Kidney (tissue), 22 donors: ENCODE measurements at places on chromosomes 3 and 15. TPM values are rescaled to one million over a fixed set of nuclear protein-coding genes. Genes with fewer than 3 reads are reported as not detected.

- no peak overlapping the region for H3K27ac ChIP-seq
- DNase-seq = no peak
- no peaks in the 10 kb centered on the region for H3K4me1 ChIP-seq
- H3K36me3 ChIP-seq = no peaks in the 10 kb centered on the region
Measured at GRCh38 chr3:55333046-55333445, 154.1 kb downstream of the WNT5A start.

The CHRD gene
- total RNA-seq = 16.8 TPM

DNA sequence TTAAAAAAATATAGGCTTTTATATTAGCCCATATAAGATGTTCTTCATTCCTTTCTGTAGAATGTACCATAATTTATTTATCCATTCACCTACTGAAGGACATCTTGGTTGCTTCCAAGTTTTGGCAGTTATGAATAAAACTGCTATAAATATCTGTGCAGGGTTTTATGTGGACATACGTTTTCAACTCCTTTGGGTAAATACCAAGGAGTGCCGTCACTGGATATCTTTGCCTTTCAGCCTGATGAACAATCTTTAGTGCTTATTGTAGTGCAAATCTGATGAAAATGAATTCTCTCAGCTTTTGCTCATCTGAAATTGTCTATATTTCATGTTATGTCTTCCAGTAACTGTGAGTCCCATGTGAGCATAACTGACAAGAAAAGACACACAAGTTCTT is 26.6 kb upstream of the BLM start:
- no peaks in the 10 kb centered on the region for H3K4me1 ChIP-seq
- H3K27ac ChIP-seq = no peak overlapping the region
- H3K4me3 ChIP-seq = no peak overlapping the region

- H3K4me1 ChIP-seq = no peaks in the 10 kb centered on the region
- no peaks in the 10 kb centered on the region for H3K27me3 ChIP-seq
- DNase-seq = no peak
- no peak overlapping the region for H3K27ac ChIP-seq
Measured at GRCh38 chr3:133872161-133872560, 23.5 kb downstream of the RAB6B start.

- H3K27ac ChIP-seq = no peak overlapping the region
- DNase-seq = peak; percentile 79
- no peak overlapping the region for H3K4me3 ChIP-seq
- H3K27me3 ChIP-seq = peaks cover 25% of the 10 kb centered on the region
Measured at GRCh38 chr3:129003578-129004112, 2.5 kb downstream of the EFCC1 start.

The ARIH2 gene
- 75.7 TPM for total RNA-seq

GRCh38 chr3:29241855-29242254 is 39.0 kb upstream of the RBMS3 start:
- no peak for DNase-seq
- no peak overlapping the region for H3K4me3 ChIP-seq

GRCh38 chr3:9105421-9105820 is 142.1 kb upstream of the RAD18 start:
- no peak overlapping the region for H3K27ac ChIP-seq
- no peaks in the 10 kb centered on the region for H3K27me3 ChIP-seq
- no peak for DNase-seq
- H3K4me3 ChIP-seq = no peak overlapping the region
- no peaks in the 10 kb centered on the region for H3K4me1 ChIP-seq
- no peaks in the 10 kb centered on the region for H3K36me3 ChIP-seq

The TMEM207 gene
- not detected for total RNA-seq

DNA sequence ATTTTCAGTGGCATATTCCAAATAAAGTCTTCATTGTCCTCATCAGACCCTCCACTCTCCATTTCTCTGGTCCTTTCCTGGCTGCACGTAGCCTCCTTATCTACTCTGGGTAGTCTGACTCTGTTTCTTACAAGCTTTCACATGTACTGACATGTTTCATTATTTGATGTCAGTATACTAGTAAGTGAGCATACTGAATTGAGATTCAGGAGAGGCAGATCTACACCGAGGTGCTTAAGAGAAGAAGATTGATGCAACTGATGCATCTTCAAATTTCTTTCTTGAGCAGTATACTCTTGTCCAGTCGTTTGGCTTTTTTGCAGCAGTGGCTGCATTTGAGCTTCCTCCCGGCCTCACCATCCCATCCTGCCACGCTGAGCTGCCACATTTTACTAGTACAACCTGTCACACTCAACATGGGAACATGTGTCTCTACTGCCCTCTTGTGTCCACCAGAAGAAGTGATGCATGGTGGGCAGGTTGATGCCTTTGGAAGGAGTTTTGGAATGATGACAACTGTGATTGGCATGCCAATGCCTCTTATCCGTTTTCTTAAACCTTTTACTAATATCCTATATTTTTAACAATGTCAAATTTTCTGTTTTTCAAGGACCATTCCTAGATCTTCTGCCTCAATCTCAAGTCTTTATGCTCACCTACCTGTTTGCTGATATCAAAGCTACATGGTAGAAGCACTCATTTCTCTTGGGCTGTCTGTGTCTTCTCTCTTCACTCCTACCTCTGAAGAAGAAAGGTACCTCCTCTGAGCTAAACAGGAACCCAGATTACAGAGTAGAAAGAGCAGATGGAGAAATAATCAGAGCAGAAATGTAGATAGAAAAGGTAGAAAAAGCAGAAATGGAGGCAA is 38.7 kb downstream of the GUCA1C start:
- H3K27ac ChIP-seq = no peak overlapping the region
- no peak for DNase-seq
- no peaks in the 10 kb centered on the region for H3K36me3 ChIP-seq
- H3K27me3 ChIP-seq = no peaks in the 10 kb centered on the region
- H3K4me1 ChIP-seq = no peaks in the 10 kb centered on the region
- no peak overlapping the region for H3K4me3 ChIP-seq

DNA sequence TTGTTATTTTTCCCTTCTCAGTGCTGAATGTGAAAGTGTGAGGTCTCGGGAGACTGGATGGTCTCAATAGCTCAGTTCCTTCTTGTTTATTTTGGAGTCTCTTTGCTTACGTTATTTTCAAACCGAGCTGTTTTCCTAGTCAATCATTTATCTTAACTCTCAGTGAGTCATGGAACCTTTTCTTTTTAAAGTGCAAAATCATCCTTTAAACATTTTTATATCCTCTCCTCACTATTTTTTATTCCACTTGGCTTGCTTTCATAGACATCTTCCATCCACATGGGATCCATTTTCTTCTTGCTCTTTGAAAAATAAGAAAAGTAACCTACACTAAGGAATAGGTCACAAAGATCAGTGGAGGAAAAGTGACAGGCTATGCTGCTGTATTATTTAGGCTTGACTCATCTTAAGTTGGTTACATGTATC is 497.8 kb downstream of the NAALADL2 start:
- no peaks in the 10 kb centered on the region for H3K4me1 ChIP-seq
- H3K27me3 ChIP-seq = no peaks in the 10 kb centered on the region
- no peak for DNase-seq
- H3K27ac ChIP-seq = no peak overlapping the region
- H3K4me3 ChIP-seq = no peak overlapping the region

DNA sequence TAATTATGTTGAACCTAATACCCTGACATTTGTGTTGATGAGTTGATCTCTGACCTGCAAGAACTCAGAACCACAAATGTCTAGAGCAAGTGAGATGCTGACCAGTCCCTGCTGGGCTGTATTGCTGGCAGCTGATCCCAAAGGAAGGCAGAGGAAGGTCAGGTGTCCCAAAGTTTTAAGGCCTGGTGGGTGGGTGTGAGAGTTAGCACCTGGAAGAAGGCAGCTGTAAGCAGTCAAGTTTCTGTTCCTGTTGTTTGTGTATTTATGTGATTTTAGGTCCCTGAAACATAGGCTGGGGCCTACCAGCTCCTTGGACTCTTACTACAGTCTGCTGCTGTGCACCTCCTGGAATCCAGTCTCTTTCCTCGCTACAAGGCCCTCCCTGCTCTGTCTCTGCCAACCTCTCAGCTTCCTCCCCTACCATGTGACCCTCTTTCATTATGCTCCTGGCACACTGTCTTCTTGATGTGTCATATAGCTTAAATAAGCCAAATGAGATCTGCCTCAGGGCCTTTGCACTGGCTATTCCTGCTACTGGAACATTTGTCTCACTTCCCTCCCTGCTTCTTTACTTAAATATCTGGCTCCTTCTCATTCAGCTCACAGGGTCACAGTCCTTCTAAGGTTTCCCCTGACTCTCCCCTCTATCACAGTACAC is 31.0 kb upstream of the ATOSA start:
- no peak overlapping the region for H3K27ac ChIP-seq
- no peaks in the 10 kb centered on the region for H3K4me1 ChIP-seq
- DNase-seq = no peak
- H3K4me3 ChIP-seq = no peak overlapping the region
- no peaks in the 10 kb centered on the region for H3K27me3 ChIP-seq
- H3K36me3 ChIP-seq = no peaks in the 10 kb centered on the region

GRCh38 chr3:45992821-45993221 is 2.8 kb downstream of the FYCO1 start:
- no peak overlapping the region for H3K27ac ChIP-seq
- H3K4me3 ChIP-seq = no peak overlapping the region
- no peaks in the 10 kb centered on the region for H3K27me3 ChIP-seq
- no peaks in the 10 kb centered on the region for H3K36me3 ChIP-seq
- DNase-seq = no peak

The MRAS gene
- 106 TPM for total RNA-seq

GRCh38 chr3:151460228-151460627 is 633 bp downstream of the IGSF10 start:
- H3K27me3 ChIP-seq = no peaks in the 10 kb centered on the region
- no peak for DNase-seq
- no peaks in the 10 kb centered on the region for H3K4me1 ChIP-seq
- no peak overlapping the region for H3K27ac ChIP-seq
- H3K4me3 ChIP-seq = no peak overlapping the region

GRCh38 chr3:38598791-38599190 is 50.7 kb downstream of the SCN5A start:
- no peaks in the 10 kb centered on the region for H3K27me3 ChIP-seq
- no peaks in the 10 kb centered on the region for H3K36me3 ChIP-seq
- H3K4me3 ChIP-seq = no peak overlapping the region
- no peaks in the 10 kb centered on the region for H3K4me1 ChIP-seq
- no peak for DNase-seq

- H3K4me3 ChIP-seq = no peak overlapping the region
- DNase-seq = no peak
- H3K27ac ChIP-seq = no peak overlapping the region
- H3K36me3 ChIP-seq = no peaks in the 10 kb centered on the region
- H3K27me3 ChIP-seq = no peaks in the 10 kb centered on the region
Measured at GRCh38 chr3:22938739-22939138, 264.4 kb upstream of the UBE2E2 start.

DNA sequence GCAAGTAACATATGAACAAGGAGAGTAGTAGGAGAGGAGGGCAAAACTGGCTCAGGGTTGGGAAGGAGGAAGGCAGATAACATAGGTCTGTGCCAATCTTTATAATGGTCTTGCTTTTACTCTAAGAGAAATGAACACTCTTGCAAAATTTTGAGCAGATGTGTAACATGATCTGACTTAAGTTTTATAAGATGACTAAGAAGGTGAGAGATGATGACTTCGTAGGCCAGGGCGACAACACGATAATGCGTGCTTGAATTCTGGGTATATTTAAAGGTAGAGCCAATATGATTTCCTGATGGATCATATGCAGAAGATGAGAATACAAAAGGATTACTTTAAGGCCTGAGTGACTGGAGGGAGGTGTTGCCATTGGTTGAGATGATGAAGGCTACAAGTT is 265.4 kb upstream of the KCNMB2 start:
- DNase-seq = no peak
- H3K27ac ChIP-seq = no peak overlapping the region
- H3K27me3 ChIP-seq = no peaks in the 10 kb centered on the region
- H3K36me3 ChIP-seq = no peaks in the 10 kb centered on the region

DNA sequence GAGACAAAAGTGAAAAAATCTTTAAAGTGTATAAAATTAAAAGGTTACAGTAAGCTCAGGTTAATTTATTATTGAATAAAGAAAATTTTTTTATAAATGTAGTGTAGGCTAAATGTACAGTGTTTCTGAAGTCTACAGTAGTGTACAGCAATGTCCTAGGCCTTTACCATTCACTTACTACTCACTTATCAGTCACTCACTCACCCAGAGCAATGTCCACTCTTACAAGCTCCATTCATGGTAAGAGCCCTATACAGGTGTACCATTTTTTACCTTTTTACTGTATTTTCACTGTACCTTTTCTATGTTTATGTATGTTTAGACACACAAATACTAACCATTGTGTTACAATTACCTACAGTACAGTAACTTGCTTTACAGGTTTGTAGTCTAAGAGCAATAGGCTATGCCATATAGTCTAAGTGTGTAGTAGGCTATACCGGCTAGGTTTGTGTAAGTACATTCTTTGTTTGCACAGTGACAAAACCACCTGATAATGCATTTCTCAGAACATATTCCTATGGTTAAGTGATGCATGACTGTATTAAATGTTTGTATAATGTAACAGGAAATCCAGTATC is 38.1 kb upstream of the NECTIN3 start:
- H3K27me3 ChIP-seq = no peaks in the 10 kb centered on the region
- no peaks in the 10 kb centered on the region for H3K4me1 ChIP-seq
- no peak overlapping the region for H3K4me3 ChIP-seq

The NRROS gene
- 11.6 TPM for total RNA-seq

DNA sequence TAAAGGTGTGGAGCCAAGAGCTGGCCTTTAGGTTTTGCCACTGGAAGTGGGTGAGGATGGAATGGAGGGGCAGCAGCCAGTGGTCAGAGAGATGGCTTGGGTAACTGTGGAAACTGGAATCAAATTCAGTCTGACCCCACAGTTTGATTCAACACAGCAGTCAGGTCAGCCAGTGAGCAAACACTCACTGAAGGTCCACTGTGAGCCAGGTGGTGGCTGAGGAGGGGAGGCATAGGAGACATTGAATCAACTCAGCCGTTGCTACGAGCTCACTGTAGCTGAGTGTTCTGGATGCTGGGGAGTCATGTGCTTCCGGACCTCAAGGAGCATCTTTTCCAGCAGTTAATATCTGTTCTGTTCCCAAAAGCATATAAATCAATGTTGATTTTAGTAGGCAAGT is 37.5 kb downstream of the LPP start:
- H3K27me3 ChIP-seq = no peaks in the 10 kb centered on the region
- no peak overlapping the region for H3K4me3 ChIP-seq
- H3K4me1 ChIP-seq = no peaks in the 10 kb centered on the region
- DNase-seq = no peak
- H3K27ac ChIP-seq = no peak overlapping the region

DNA sequence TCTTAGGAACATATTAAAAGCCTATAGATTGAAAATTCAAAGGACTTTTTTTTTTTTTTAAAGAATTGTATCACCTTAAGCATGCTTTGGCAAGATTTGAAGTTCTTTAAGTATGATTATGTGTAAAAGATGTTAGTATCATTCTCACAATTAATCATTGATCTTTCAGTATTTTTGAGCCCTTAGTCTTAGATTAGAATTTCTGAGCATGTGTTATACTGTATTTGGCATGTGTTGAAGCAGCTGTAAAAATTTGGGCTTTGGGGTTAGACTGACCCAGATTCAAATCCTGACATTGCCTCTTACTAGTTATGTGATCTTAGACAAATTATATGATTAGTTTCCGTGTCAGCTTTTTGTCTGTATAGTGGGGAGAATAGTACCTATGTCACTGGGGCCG is 6.3 kb downstream of the OXSR1 start:
- no peaks in the 10 kb centered on the region for H3K36me3 ChIP-seq
- H3K4me1 ChIP-seq = peaks cover 7% of the 10 kb centered on the region
- DNase-seq = no peak
- no peaks in the 10 kb centered on the region for H3K27me3 ChIP-seq
- H3K4me3 ChIP-seq = no peak overlapping the region
- no peak overlapping the region for H3K27ac ChIP-seq
